ENCODE measurements at places on chromosomes 13 and 19.

- no peak for DNase-seq
These were observed 10.6 kb upstream of the SOX1 start for GRCh38 chr13:112056284-112056727.

- no peak for DNase-seq
These were observed 7.0 kb upstream of the TMC4 start for GRCh38 chr19:54179921-54180461.

DNA sequence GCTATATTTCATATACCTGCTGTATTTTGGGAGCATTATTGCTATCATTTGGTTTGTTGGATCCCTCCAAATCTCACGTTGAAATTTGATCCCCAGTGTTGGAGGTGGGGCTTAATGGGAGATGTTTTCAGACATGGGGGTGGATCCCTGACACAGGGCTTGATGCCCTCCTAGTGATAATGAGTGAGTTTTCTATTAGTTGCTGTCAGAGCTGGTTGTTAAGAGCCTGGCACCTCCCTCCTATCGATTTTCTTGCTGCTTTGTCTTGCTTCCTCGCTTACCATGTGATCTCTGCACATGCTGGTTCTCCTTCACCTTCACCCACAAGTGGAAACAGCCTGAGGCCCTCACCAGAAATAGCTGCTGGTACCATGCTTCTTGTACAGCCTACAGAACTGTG is 259.9 kb upstream of the STARD13 start:
- DNase-seq = no peak

- DNase-seq = no peak
These were observed 413.1 kb upstream of the ARGLU1 start for GRCh38 chr13:106981051-106981450.

DNA sequence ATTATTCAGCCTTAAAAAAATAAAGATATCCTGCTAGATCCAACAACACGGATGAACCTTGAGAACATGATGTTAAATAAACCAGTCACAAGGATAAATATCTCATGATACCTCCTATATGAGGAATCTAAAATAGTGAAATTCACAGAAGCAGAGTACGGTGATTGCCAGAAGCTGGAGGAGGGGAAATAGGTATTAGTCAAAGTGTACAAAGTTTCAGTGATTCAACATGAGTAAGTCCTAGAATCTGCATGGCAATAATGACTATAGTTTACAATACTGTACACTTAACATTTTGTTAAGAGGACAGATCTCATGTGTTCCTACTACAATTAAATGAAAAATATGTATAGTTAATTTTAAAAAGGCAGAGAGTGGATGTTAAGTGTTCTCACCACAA is 206.6 kb upstream of the SLC10A2 start:
- DNase-seq = no peak

DNA sequence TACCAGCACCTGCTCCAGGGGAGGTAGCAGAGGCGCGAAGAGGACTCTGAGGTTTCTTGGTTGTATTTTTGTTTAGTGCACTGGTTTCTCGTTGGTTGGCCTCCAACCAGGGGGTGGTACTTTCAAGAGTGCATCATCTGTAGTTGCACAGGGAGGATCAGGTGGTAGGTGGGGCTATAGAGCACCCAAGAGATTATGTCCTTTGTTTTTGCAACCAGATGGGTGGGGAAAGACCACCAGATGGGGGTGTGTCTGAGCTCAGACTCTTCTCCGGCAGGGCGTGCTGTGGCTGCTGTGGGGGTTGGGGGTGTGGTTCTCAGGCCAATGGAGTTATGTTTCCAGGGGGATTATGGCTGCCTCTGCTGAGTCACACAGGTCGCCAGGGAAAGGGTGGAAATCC is 254.4 kb upstream of the KLF12 start:
- DNase-seq = no peak

DNA sequence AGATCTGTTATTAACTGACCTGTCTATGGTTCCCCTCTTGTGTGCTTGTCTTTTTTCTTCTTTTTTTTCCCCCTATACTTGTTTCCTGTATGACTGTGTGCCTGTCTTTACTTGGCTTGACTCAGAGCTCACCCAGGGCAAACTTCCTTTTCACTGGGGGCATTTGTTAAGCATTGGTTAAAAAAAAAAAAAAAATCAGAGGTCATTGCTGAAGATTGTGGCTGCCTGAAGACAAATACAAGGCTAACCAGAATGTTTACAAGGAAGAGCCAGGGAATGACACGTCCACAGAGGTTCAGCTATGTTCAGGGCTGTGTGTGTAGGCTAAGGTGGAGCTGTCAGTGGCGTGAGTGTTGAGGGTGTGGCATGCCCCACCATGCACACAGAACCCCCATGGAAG is 47.1 kb downstream of the LNX2 start:
- DNase-seq = no peak

- DNase-seq = no peak
These were observed 214.7 kb downstream of the SLITRK1 start for GRCh38 chr13:83667606-83668005.

GRCh38 chr19:5430237-5430636 is 25.0 kb upstream of the ZNRF4 start:
- DNase-seq = no peak
